ENCODE measurements at places on chromosomes 2 and 18.
A peak's percentile ranks its signal among the peaks of the same experiment; 100 is the strongest.

GRCh38 chr18:49617329-49617695 lies 55.5 kb downstream of the LIPG start:
- no peak for DNase-seq

GRCh38 chr2:31429759-31430438 lies 15.4 kb upstream of the XDH start:
- no peak for DNase-seq

DNA sequence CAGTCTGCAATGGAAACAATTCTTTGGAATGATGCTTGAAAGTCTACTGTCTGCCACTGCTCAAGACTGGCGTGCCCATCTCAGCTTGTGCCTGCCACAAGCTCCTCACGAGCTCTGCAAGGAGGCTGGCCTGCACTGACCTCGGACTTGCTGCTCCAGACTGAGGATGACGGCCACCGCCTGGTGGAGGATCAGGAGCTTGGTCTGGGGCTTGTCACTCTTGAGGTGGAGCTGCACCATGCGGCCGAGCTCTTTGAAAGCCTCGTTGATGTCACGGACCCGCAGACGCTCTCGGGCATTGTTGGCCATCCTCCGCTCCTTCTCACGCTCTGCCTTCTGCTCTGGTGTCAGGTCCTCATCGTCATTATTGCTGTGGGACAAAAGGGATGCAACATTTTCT lies 269.4 kb upstream of the CCDC68 start:
- no peak for DNase-seq

DNA sequence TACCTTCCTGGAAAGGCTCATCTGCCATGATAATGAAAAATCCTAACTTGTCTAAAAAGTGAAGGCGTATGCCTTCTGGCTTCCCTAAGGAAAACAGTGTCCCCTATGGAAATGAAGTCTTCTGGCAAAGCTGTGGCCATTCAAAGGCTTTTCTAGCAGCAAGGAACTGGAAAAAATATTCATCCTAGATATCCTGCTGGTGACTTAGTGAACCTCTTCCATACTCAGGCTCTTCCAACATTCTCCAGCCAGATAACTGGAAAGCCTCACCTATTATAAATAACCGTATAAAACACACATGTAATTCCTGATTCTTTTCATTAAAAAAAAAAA lies 84.7 kb downstream of the RBMS1 start:
- no peak for DNase-seq

DNA sequence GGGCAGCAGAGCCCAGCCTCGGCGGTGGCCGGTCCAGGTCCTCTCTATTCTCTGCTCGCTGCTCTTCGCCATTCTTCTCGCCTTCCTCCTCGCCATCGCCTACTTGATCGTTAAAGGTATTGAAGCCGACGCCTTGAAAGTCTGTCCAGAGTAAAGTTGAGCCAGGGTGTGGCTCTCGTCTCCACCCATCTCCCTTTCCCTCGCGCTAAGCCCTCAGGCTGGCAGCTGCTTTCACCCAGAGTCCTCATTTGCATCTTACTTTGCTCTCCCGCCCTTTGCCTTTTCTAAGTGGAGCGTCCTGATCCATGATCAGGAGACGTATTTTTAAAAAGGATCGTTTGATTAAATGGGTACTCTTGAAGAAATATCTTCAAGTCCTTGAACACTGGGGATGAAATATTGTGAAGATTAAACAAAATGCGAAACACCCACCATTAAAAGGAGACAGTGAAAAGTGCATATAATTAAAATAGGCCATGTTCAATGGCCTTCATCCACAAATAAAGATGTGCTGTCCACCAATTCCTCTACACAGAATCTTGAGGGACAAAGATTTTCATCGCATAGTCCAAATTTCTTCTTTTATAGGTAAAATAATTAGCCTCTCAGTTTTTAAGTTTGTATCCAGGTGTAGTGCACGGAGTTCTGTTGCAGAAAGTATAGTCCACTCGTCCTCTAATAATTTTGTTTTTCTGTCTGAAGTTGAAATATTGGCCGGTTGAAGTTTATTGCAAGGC lies 657 bp downstream of the ARL6IP6 start:
- no peak for DNase-seq

GRCh38 chr2:133389569-133389968 lies 178.7 kb downstream of the NCKAP5 start:
- no peak for DNase-seq

DNA sequence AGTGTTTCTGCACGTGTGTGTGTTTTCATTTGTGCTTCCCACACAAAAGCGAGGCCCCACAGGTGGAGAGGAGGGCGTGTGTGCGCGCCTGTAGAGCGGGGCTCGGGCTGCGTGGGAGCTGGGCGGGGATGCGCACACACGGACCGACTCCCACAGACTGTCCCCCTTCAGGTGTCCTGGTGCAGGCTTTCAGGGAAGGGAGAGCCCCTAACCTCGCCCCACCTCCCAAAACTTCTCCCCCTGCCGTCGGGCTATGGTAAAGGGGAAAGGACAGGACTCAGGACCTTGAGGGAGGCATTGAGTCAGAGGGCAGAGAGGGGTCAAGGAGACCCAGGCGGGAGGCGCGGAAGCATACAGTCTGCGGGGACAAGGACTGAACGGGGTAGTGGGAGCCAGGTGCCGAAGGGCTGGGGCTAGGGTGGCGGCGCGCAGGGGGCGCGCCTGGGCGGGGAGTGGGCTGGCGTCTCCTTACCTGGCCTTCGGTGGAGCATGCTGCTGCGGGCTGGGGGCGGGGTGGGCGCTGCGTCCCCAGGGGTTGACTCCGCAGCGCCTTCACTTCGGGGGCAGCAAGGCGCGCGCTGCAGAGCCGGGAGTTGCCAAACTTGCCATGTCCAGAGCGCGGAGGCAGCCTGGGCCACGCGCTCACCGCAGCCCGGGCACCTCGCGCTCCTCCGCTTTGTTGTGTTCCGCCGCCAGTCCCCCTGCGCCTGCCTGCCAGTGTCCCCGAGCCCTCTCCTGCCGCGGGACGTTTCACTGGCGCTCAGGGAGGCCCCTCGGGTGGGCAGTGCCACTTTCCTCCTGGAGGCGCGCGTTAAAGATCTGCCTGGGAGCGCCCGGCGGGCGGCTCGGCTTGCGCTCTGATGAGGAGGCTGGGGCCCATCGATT lies 302.0 kb downstream of the NCKAP5 start:
- peak; percentile 45 for DNase-seq

GRCh38 chr2:159737292-159737916 lies 25.1 kb downstream of the MARCHF7 start:
- no peak for DNase-seq

- no peak for DNase-seq
Observed at GRCh38 chr2:38652431-38653273, 13.3 kb upstream of the GALM start.

- no peak for DNase-seq
Observed at GRCh38 chr2:134662751-134663150, 56.0 kb downstream of the TMEM163 start.

DNA sequence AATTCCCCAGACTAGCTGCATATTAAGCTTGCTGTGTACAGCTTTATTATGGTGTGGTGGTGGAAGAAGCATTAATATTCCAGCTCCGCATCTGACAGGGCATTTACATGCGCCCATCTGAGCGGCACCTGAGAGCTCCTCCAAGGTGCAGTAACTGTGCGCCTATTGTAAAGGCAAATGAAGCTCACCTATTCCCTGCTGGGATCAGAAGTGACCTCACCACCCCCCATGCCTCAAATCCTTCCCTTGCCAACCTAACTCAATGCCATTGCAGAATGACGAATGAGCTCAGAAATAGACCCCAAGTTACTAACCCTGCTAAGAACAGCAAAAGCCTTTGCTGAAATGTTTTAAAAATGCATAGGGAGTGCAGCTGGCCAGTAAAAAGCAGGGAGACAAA lies 14.3 kb downstream of the BCL11A start:
- DNase-seq: no peak

- no peak for DNase-seq
Observed at GRCh38 chr2:217952409-217952808, 50.4 kb downstream of the TNS1 start.

DNA sequence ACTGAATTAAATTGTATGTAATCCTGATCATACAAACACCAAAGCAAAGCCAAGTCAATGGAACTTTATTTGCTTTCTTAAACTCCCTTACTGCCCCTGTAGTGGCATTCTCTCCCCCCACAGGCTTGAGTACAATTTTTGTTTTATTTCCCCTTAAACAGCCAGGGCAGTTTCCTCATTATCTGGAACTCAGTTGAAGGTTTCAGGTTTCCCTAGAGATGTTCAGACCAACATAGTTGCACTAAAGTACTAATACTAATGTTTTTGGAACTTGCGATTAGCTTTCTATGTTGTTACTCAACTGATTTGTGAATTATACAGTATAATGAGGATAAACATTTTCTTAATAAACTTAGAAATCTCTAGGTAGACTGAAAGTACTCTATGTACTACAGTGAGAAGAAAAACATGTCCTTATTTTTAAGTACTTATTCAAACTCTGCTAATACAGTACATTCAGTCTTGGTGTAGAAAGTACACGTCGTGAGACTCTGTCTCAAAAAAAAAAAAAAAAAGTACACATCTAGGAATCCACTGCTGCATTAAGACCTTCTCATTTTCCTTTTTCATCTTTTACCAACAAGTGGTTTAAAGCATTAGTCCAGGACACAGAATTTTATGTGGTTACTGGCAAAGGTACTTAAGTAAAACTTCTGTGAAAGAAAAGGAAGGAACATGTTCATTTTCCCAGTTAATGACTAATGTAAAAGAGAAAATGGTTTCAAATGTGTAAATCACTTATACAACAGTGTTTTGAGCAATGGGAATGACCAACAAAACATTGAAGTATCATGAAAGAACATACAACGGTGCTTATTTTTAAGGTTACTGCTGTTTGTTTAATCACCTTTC lies 209.5 kb upstream of the SMAD7 start:
- DNase-seq: no peak

GRCh38 chr2:100052650-100053049 lies 89.7 kb downstream of the AFF3 start:
- DNase-seq: no peak

GRCh38 chr2:3208179-3208578 lies 169.4 kb downstream of the EIPR1 start:
- no peak for DNase-seq

DNA sequence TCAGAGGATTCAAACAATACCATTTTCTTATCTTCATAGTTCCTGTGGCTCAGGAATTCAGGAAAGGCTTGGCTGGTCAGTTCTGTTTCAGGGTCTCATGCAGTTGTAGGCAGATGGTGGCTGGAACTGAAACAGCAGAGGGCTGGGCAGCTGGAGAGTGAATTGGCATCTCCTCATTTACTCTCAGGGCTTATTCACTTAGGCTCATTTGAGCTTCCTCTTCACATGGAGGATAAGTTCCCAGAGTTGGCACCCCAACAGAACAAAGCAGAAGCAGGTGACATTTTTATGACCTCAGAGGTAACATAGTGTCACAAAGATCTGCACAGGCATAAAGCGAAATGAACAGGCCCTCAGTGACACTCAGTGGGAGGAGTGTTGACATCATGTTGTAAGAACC lies 66.1 kb downstream of the RBBP8 start:
- no peak for DNase-seq

GRCh38 chr18:49177071-49177470 lies 226.3 kb upstream of the SMAD7 start:
- DNase-seq: no peak

DNA sequence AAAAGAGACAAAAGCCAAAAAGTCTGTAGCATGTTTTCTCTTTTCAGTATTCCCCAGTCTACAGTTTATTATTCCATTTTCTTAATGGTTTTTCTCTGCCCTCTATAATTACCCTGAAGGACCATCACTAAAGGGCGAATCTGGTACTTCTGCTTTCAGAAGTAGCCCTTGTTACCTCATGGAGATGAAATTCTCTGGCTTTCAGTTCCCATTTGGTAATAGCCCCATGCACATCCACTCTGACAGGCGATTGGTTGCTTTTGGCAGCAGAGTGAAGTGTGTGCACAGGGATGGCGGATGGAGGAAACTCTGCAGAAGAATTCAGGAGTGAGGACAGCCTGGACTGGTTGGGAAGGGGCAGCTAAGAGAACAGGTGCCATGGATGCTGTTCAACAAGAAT lies 66.3 kb upstream of the NABP1 start:
- DNase-seq: no peak

GRCh38 chr2:134692499-134692898 lies 26.3 kb downstream of the TMEM163 start:
- no peak for DNase-seq

DNA sequence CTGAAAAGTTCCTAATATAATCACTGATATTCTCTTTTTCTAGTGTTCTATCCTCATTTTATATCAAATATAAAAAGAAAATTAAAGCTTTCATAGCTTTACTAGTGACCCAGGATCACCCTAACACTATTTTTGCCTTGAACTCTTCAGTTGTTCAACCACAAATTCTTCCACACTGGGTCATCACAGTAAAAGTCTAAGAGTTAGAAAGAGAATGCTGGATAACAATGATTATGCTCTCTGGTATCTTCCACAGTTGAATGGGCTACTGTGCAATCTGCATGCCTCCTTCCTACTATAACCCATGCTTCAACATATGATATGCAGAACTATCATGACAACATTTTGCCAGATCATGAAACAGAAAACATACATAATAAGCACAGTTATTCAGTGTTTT lies 32.3 kb downstream of the CHN1 start:
- peak; percentile 17 for DNase-seq

DNA sequence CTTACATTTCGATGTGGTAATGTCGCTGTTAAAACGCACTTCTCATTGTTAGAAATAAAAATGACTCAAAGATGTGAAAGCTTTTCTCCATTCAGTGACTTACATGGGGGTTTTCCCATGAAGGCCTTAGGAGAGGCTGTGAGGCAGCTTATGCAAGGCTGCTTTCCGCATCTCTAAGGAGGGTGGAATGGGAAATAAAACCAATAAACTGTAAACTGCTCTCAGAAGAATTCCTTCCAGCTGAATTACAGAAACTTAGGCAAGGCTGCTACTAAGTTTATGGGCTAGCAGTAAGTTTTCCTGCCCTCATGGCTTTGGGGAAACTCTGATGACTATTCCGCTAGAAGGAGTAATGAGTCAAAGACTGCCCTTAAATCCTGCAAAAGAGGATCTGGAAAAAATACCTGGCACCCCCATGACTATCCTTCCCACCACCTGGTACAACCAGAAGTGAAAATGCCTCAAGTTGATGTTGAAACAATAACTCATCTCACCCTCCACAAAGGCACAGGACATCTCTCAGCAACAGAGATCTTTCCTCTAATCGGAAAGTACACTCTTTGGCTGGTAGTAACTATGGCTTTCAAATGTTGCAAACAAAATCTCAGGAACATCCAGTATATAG lies 97.7 kb upstream of the SMAD7 start:
- DNase-seq: no peak

DNA sequence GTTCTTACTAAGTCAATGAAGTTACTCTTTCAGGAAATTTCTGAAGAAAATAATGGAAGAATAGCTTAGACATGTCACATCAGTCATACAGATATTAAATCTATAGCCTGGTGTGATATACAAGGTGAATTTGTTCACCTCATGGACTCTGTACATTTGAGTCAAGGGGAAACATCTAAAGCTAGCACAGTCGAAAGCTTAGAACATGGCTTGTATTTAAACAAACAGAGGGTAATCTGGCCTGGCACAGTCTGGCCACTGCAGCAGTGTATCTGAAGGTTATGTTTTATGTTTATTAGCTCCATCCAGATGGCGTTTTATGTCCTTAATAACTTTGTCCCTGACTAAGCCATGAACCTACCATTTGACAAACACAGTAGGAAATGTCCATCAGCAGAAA lies 817.3 kb downstream of the SATB2 start:
- no peak for DNase-seq

- no peak for DNase-seq
Observed at GRCh38 chr2:211103989-211104388, 547.6 kb downstream of the CPS1 start.
